Activated naive CD8-positive, alpha-beta T cell treated with anti-CD3 and anti-CD28 coated beads, Interleukin-2, amount 50 U/mL, for 24 hours (primary cell): ENCODE measurements at places on chromosomes 1 and 21.

GRCh38 chr1:44073528-44073927 lies 42.3 kb upstream of the SLC6A9 start:
- H3K4me1 ChIP-seq, result peaks cover 5% of the 10 kb centered on the region
- H3K36me3 ChIP-seq, result no peaks in the 10 kb centered on the region
- peaks cover 12% of the 10 kb centered on the region for H3K27me3 ChIP-seq
- no peak overlapping the region for H3K4me3 ChIP-seq

- no peaks in the 10 kb centered on the region for H3K4me1 ChIP-seq
- no peak overlapping the region for H3K4me3 ChIP-seq
- no peak overlapping the region for H3K27ac ChIP-seq
- no peak for DNase-seq
Observed at GRCh38 chr1:190046231-190046630, 431.4 kb downstream of the BRINP3 start.

DNA sequence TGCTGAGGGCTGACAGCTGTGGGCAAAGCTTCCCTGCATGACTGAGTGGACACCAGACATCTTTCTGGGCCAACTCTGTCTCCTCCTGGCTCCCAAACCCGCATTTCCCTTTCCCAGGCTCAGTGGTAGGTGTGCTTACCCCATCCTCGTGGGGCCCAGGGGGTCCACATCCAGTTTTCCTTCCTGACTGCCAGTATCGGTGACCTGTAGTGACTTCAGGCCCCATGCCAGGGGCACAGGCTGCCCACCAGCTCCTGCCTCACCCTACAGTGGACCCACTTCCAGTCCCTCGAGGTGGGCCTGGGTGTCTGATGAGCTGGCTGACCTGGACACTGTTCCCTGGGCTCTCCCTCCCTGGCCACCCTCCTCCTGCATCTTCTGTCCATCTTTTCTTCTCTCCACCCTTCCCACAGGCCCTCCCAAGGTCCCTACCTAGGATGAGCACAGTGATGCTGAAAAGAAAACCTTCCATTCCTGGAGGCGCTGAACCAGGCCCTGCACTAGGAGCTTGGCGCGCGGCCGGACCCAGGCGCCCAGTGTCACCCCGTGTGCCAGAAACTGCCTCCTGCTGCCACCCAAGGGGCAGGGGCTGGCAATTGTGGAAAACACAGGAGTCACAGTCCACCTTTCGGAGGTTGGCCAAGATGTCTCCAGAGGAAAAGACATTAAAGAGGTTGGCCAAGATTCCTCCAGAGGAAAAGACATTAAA lies 67.1 kb downstream of the RUNX3 start:
- no peak overlapping the region for H3K27ac ChIP-seq
- DNase-seq, result no peak
- H3K36me3 ChIP-seq, result no peaks in the 10 kb centered on the region
- peaks cover under 1% of the 10 kb centered on the region for H3K27me3 ChIP-seq

DNA sequence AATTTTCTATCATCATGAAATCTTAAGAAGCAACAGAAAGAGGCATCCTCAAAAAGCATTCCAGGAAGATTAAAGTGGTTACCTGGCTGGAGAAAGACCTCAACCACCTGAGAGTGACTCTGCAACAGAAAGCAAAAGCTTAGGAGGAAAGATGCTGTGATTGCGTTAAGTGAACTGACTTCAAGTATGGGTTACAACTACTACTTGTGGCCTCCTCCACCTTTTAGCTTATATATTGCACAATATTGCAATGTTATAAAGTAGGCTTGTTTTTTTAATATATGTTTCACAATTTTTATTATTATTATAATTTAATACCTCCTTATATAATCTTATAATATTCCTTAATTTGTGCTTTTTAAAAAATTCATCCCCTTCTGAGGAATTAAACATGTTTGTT lies 1407.5 kb downstream of the KCNT2 start:
- H3K4me3 ChIP-seq, result no peak overlapping the region
- peaks cover 5% of the 10 kb centered on the region for H3K4me1 ChIP-seq
- H3K36me3 ChIP-seq, result no peaks in the 10 kb centered on the region

DNA sequence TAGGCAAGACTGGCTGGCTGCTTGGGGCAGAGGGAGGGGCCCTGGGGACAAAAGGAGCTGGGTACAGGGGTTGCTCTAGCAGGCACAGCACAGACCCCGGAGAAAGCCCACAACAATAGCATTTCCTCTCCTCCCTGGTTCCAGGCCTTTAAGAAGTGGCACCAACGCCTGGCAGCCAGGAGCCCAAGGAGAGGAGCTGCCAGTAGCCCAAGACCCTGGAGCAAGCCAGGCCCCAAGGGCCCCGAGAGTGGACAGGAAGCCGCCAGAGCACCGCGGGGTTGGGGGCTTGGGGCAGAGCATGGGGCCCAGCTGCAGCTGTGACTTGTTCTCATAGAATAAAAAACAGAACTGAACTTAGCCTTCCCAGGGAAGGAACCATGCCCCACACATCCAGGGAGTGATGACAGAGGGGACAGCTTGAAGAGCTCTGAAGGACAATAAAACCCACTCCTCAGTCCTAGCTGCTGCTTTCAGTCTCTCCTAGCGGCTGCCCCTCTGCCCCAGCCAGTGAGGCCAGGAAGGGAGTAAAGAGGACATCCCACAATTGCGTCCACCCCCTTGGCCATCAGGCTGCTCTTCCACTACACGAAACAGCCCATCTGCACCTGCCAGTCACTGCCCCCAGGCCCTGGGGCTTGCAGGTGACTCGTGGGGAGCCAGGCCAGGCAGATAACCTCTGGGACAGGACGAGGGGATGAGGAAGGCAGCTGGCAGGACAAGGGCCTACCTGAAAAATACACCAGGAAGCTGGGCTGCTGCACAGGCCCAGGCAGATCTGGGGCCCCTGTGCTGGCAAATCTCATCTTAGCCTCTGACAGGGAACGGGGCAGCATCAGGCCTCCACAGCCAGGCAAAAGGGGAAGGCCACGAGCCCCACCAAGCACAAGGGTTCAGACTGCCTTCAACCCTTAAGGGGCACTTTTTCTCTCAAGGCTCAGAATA lies 16.4 kb downstream of the MTHFR start:
- H3K27ac ChIP-seq, result no peak overlapping the region
- H3K4me1 ChIP-seq, result peaks cover 3% of the 10 kb centered on the region
- peaks cover 2% of the 10 kb centered on the region for H3K36me3 ChIP-seq
- no peak for DNase-seq

DNA sequence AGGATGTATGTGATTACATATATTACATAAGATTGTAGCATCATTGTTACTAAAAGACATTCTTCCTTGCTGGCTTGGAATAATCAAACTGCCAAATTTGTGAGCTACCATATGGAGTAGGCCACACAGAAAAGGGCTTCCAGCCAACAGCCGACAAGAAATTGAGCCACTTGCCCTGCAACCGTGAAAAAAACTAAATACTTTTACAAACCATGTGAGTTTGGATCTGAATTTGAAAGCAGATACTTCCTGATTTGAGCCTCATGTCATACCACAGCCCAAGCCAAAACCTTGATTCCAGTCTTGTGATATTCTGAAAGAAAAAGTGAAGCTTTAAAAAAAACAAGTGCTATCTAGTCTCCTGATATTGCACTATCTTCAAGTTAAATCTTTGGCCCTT lies 55.6 kb upstream of the PRMT6 start:
- H3K27ac ChIP-seq, result no peak overlapping the region
- no peaks in the 10 kb centered on the region for H3K36me3 ChIP-seq
- DNase-seq, result no peak
- no peaks in the 10 kb centered on the region for H3K4me1 ChIP-seq
- peaks cover 2% of the 10 kb centered on the region for H3K27me3 ChIP-seq
- H3K4me3 ChIP-seq, result no peak overlapping the region

DNA sequence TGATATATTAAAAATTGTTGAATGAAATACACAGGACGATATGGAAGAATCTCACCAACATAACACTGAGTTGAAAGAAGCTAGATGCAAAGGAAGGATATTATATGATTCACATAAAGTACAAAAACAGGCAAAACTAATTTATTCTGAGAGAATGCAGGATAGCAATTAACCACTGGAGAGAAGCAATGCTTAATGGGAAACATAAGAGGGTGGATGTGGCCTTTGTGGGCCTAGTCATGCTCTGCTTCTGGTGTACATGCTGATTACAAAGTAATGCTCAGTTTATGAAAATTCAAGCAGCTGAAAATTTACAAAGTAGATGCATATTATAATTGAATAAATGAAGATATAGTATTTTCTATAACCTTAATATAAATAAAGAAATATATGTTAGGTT lies 326.4 kb upstream of the ADAMTS5 start:
- no peak overlapping the region for H3K27ac ChIP-seq
- no peak overlapping the region for H3K4me3 ChIP-seq
- no peak for DNase-seq
- H3K36me3 ChIP-seq, result no peaks in the 10 kb centered on the region
- H3K27me3 ChIP-seq, result no peaks in the 10 kb centered on the region
- no peaks in the 10 kb centered on the region for H3K4me1 ChIP-seq

- H3K27me3 ChIP-seq, result no peaks in the 10 kb centered on the region
- DNase-seq, result no peak
- H3K36me3 ChIP-seq, result no peaks in the 10 kb centered on the region
- no peak overlapping the region for H3K27ac ChIP-seq
- H3K4me1 ChIP-seq, result no peaks in the 10 kb centered on the region
Observed at GRCh38 chr1:107990606-107991005, 25.6 kb upstream of the VAV3 start.

- no peaks in the 10 kb centered on the region for H3K4me1 ChIP-seq
- no peak overlapping the region for H3K4me3 ChIP-seq
- peaks cover 12% of the 10 kb centered on the region for H3K27me3 ChIP-seq
- no peak for DNase-seq
- H3K36me3 ChIP-seq, result no peaks in the 10 kb centered on the region
Observed at GRCh38 chr1:220451532-220451931, 76.4 kb upstream of the MARK1 start.

- DNase-seq, result no peak
- H3K4me1 ChIP-seq, result peaks cover 56% of the 10 kb centered on the region
- peaks cover 3% of the 10 kb centered on the region for H3K36me3 ChIP-seq
- peak overlapping the region; percentile 43 for H3K27ac ChIP-seq
- H3K27me3 ChIP-seq, result no peaks in the 10 kb centered on the region
- no peak overlapping the region for H3K4me3 ChIP-seq
Observed at GRCh38 chr1:76254104-76255030, 179.8 kb downstream of the ST6GALNAC3 start.

- H3K27ac ChIP-seq, result no peak overlapping the region
- no peaks in the 10 kb centered on the region for H3K27me3 ChIP-seq
- H3K4me1 ChIP-seq, result no peaks in the 10 kb centered on the region
- no peak overlapping the region for H3K4me3 ChIP-seq
- H3K36me3 ChIP-seq, result no peaks in the 10 kb centered on the region
Observed at GRCh38 chr1:85417017-85417416, 47.9 kb downstream of the DDAH1 start.

- H3K4me3 ChIP-seq, result peak overlapping the region; percentile 80
- H3K27me3 ChIP-seq, result peaks cover 4% of the 10 kb centered on the region
- peak; percentile 17 for DNase-seq
- peak overlapping the region; percentile 80 for H3K27ac ChIP-seq
- peaks cover 62% of the 10 kb centered on the region for H3K4me1 ChIP-seq
- H3K36me3 ChIP-seq, result peaks cover 1% of the 10 kb centered on the region
Observed at GRCh38 chr1:110212169-110213142, 2.3 kb downstream of the KCNC4 start.

DNA sequence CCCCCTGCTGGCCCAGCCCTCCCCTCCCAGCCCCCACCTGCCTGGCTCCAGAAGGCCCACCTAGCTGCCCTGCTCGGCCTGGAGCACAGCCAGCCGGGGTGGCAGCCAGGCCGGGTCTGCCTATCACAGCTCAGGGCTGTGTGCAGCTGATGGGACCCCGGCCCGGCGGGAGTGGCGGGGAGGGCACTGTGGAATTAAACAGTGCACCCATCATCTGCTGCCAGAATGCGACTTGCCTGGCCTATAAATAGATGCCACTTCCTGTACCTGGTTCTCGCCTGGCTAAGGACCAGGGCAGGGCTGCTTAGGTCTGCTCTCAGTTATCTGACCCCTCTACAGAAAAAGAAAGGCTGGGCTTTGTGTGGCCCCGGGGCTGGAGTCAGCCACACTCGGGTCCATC lies 98.2 kb upstream of the VAMP3 start:
- H3K36me3 ChIP-seq, result no peaks in the 10 kb centered on the region
- H3K4me3 ChIP-seq, result no peak overlapping the region
- peaks cover 6% of the 10 kb centered on the region for H3K4me1 ChIP-seq
- H3K27ac ChIP-seq, result no peak overlapping the region
- no peak for DNase-seq

DNA sequence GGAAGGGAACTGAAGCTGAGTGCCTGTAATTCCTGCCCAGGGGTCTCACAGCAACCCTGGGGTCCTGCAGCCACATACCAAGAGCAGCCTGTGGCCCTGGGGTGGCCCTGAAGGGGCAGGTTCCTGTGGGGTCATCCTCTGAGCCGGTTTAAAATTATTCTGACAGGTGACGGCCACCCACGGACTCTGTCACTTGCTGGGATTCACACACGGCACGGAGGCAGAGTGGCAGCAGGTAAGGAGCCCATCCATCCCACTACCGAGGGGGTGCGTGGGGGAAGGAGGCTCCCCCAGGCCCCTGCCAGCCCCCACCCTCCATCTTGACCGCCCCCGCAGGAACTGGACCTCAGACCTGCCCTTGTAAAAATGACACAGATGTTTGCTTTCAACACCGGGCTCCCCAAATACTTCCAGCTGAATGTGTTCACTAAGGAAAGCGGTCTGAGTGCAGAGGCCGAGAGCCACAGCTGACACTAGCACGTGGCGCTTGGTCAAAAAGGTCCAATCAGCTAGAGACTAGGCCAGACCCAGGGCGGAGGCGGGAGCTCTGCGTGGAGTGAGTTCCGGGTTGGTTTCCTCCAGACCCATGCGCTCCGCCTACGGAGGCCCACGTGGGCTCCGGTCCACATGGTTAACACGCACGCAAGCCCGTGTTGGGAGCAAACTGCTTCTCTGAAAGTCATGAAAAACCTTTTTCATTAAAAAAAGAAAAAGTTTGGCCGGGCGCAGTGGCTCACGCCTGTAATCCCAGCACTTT lies 10.0 kb downstream of the YBEY start:
- H3K4me3 ChIP-seq, result peak overlapping the region; percentile 64
- DNase-seq, result peak; percentile 71

GRCh38 chr1:66563941-66564630 lies 30.1 kb downstream of the SGIP1 start:
- H3K4me3 ChIP-seq, result no peak overlapping the region
- no peak for DNase-seq
- no peak overlapping the region for H3K27ac ChIP-seq
- no peaks in the 10 kb centered on the region for H3K36me3 ChIP-seq
- H3K27me3 ChIP-seq, result peaks cover 8% of the 10 kb centered on the region

DNA sequence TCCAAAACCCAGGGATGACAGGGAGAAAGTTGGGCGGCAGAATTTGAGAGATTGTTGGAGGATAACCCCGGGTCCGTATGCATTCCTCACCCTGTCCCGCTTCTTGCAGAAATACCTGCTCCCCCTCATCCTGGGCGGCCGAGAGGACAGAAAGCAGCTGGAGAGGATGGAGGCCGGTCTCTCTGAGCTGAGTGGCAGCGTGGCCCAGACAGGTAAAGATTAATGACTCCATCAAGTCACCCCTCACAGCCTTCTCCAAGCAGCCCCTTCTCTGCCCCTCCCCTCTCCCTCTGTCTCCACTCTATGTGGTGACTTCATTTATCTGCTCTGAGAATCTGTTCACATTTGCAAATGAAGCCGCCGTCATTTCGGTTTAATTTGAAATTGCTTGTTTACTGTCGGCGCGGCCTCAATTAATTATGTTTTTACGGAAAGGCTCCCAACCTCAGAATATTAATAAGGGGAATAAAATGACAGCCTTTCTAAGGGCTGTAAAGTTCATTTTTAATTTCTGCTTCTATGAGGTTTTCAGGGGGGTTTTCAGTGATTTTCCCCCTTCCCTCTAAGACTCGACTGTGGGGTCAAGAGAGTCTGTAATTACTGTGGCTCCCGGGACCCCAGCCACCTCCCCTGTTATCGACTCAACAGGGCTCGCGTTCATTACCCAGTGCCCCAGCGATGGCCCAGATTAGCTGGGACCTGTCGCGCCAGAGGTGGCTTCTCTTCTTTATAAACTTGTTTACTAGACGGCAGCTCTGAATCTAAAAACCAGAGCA lies 148.3 kb downstream of the PEX14 start:
- no peak overlapping the region for H3K4me3 ChIP-seq
- H3K27me3 ChIP-seq, result no peaks in the 10 kb centered on the region
- H3K27ac ChIP-seq, result no peak overlapping the region
- no peaks in the 10 kb centered on the region for H3K36me3 ChIP-seq
